ENCODE measurements at places on chromosomes 11 and 22. TPM values are rescaled to one million over a fixed set of nuclear protein-coding genes. Genes with fewer than 3 reads are reported as not detected.

The FBLN1 gene
- 159 TPM for polyA plus RNA-seq

The TPBGL gene
- polyA plus RNA-seq = 0.25 TPM

DNA sequence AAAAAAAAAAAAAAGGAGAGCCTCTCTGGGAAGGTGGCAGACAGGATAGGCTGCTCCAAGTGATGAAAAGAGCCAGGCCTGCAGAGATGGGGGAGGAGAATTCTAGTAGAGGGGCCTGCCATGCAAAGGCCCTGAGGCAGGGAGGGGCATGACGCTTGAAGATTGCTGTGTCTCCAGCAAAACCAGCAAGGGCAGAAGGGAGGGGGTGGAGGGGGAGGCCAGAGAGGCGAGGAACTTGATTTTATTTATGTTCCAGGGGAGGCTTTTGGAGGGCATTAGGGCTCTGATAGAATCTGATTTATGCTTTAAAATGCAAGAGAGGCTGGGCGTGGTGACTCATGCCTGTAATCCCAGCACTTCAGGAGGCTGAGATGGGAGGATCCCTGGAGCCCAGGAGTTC lies 16.7 kb upstream of the PACSIN2 start:
- DNase-seq = no peak
- H3K27ac ChIP-seq = no peak overlapping the region
- H3K4me3 ChIP-seq = no peak overlapping the region
- no peaks in the 10 kb centered on the region for H3K4me1 ChIP-seq
- no peaks in the 10 kb centered on the region for H3K27me3 ChIP-seq

The ART1 gene
- polyA plus RNA-seq = not detected

The C11orf97 gene
- not detected for polyA plus RNA-seq

GRCh38 chr11:6365659-6366058 lies 24.6 kb upstream of the SMPD1 start:
- DNase-seq = no peak
- H3K4me3 ChIP-seq = no peak overlapping the region
- H3K36me3 ChIP-seq = no peaks in the 10 kb centered on the region
- no peak overlapping the region for H3K27ac ChIP-seq
- H3K27me3 ChIP-seq = no peaks in the 10 kb centered on the region

The ADM2 gene
- 3.3 TPM for polyA plus RNA-seq

All from H1 (cell line).